Renal pelvis (tissue), 12 donors: ENCODE measurements at places on chromosomes 4 and X. TPM values are rescaled to one million over a fixed set of nuclear protein-coding genes. Genes with fewer than 3 reads are reported as not detected.

Gene AFM
- polyA plus RNA-seq = 14.8 TPM

DNA sequence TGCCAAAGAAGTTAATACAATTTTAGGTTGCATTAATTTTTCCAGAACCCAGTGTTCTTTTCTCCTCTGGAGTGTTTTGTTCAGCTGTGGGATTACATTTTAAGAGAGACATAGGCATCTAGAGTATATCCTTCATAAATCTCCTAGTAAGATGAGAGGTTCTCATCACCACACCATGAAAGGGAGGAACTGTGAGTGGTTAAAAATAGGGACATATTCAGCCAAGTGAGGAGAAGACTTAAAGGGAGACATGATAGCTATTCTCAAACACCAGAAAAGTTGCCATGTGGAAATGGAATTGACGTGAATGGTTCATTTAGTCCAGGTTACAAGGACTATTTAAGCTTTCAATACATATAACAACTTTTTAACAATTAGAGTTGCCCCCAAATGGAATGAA, 6.5 kb upstream of the MRPL1 start:
- no peak for DNase-seq

- DNase-seq = no peak
These were observed 4.3 kb downstream of the IL1RAPL1 start for GRCh38 chrX:28591542-28591941.

- no peak for DNase-seq
These were observed 26.9 kb downstream of the SLC2A9 start for GRCh38 chr4:9994246-9994847.

DNA sequence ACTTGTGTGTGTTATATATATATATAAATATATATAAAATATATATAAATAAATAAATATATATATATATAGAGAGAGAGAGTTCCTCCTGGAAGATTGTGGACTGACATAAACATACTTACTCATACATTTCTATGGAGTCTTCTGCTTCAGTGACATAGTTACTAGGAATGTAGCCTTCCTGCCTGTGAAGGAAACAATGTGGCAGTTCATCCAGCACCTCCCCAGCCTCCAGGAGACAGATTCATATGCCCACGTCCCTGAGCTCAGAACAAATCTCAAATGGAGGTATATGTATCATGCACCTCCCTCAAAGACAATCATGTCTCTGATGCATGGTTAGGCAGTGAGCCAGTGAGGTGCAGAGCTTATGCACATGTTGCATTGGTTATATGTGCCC, 11.4 kb upstream of the TIMM8A start:
- no peak for DNase-seq

DNA sequence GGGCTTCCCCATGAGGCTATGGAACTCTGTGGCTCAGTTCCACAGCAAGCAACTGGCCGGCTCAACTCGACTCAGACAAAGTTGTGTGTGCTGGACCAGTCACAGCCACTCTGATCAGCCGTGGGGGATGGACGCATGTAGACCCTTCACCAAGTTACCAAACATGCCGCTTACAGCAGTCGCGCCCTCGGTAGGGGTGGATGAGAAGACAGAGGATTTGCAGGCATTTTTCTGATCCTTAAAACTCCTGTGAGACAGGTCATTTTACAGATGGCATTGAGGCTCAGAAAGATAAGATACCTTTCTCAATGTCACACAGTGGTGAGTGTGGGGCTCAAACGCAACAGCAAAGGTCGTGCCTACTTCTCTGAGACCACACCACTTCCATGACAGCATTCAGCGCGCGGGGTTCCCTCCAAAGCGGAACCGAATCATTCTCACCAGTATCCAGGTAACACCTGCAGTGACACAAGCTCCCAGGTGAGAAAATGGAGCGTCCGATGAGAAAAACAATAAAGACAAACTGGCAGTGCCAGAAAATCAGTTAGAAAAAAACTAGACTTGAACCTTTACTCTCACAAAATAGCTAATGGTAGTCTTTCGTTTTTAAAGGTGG, 83.6 kb downstream of the RELL1 start:
- no peak for DNase-seq

DNA sequence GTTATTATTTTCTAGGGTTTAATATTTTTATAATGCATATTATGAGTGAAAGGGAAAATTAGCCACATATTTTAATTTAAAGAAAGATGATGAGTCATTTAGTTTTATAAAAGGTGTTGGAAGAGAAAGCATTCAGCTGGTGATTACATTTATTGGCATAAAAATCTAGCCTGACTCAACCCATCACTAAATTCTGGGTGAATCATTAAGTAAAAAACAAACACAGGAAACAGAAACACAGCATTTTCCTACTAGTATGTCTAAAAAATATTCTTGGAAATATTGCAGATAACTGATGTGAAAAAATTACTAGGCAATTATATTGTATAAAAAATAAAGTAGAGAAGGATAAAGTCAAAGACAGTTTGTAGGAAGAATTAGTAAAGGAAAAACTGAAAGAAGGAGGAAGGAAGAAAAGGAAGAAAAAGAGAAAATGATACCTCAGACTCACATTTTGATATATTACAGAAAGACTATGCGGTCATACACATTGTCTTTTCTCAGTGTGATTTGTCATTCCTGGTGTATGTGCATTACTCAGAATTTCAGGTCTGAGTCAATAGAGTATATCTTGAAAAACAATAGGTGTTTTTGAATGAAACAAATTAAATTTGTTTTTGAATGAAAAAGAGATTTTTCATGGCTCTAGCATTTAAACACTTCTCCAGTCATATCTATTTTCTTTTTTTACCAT, 48.0 kb upstream of the SPOCK3 start:
- no peak for DNase-seq

DNA sequence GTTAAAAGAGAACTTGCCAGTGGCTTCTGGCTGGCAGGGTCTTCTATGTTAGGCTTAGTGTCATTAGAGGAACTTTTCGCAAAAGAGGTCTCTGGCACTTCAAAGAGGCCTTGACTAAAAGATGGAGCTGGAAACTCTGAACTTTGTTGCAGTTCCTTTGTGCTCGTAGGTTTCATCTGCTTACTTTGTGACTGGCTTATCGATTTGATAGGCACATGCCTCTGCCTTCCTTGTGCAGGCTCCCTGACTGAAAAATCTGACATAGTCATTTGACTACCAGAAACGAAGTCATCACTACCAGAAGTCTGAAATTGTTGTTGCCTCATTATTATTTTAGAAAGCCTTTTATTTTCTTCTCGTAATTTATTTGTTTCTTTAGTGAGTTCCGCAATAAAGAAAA, 93.9 kb upstream of the IL13RA1 start:
- DNase-seq = no peak

Gene CFP
- 2.6 TPM for polyA plus RNA-seq

Gene CORIN
- 5.6 TPM for polyA plus RNA-seq

- DNase-seq = peak; percentile 45
These were observed 103.5 kb downstream of the LDB2 start for GRCh38 chr4:16794816-16795445.

DNA sequence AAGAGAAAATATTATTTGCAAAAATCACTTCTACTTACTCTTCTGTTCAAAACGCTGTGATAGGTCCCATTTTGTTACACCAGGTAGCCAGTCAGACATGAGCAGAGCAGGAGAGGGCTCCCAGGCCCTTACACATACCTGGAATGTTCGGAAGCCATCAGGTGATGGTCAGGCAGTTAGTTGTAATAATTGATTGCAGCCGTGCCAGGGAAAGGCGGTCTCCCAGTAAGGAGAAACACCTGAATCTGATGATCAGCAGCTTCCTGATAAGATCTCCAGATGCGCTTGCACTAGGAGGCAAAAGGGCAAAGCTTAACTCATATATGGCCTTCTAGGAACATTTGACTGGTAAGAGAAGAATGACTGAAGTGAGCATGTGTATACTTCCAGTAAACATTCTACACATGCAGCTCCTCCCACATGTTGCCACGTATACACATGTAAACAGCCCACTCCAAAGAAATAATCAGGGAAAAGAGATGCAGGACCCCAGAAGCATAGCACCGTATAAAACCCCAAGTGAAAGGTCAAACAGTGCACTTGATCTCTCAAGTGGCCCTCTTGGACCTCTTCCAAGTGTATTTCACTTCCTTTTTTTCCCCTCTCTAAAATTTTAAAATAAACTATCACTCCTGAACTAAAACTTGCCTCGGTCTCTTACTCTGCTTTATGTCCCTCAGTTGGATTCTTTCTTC, 1338.0 kb downstream of the FSTL5 start:
- DNase-seq = no peak

- no peak for DNase-seq
These were observed 8.8 kb upstream of the BEX3 start for GRCh38 chrX:103367502-103367901.

Gene POF1B
- 0.44 TPM for polyA plus RNA-seq

Gene MAML3
- 17.6 TPM for polyA plus RNA-seq

Gene DUSP9
- 62.2 TPM for polyA plus RNA-seq

- peak; percentile 14 for DNase-seq
These were observed 480 bp downstream of the USP46 start for GRCh38 chr4:52658641-52659000.

DNA sequence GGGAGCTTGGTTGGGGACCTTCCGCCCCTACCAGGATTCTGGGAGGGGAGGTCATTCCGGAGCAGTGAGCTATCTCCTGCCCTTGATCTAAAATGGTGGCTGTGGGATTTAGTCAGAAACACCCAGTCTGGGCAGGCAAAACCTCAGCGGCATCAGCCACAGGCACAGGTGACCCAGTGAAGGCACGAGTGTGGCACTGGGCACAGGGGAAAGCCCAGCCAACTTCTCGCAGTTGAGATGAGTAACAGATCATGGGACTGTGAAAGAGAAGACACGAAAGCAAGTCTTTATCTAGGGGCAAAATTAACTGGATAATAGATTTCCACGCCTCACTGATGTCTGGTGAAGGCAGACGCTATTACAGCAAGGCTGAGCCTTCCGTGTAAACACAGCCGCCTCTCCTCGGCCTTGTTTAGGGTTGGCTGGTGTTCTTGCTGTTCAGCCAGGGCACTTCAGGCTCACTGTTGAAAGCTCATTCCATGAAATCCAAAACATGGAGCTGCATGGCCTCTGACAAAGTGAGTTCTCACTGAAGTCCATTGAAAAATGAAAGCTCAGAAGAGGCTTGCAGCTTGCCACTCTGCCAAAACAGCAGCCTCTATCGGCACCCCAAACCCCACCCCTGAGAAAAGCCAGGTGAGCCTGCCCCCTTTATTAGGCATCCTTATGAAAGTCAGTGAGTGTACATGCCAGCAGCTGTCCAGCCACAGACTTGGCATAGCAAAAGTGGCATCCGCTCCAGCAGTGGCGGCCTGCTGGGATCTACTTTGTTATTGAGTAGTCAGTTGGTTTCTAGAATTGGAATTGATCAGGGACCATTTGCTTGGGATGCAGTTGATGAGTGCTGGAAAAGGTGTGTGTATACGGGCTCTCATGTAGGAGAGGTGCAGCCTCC, 102.3 kb upstream of the MTM1 start:
- no peak for DNase-seq

Gene PCYT1B
- 3.2 TPM for polyA plus RNA-seq

Gene SYNPO2
- 12.9 TPM for polyA plus RNA-seq

Gene PRSS12
- polyA plus RNA-seq = 7.7 TPM

Gene KDM6A
- polyA plus RNA-seq = 56.1 TPM

DNA sequence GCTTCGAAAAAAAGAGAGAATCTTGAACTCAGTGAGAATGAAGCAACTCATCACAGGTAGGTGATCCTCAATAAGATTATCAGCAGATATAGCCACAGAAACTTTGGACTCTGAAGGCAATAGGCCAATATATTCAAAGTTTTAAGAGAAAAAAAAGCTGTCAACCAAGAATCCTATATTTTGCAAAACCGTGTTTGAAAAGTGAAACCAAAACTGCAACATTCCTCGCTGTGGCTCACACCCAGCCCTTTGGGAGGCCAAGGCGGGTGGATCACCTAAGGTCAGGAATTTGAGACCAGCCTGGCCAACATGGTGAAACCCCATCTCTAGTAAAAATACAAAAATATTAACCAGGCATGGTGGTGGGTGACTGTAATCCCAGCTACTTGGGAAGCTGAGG, 22.8 kb downstream of the MAD2L1 start:
- DNase-seq = no peak

DNA sequence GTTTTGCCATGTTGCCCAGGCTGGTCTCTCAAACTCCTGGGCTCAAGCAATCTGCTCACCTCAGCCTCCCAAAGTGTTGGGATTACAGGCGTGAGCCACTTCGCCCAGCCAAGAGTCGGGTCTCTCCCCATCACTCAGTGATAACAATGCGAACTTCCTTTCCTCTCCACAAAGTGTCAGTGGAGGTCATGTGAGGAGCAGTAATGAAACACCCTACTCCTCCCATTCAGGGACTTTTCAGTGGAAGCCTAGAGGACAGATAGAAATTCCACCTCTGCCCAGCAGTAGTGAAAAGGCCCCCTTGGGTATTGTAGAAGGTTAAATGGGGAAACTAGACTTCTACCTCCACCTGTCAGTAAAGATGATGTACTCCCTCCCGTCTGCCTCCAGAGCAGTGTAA, 141.9 kb upstream of the STK26 start:
- no peak for DNase-seq

GRCh38 chr4:35970366-35970960, 273.9 kb downstream of the ARAP2 start:
- no peak for DNase-seq

GRCh38 chr4:25654971-25655963, at the start of gene SLC34A2:
TSS of gene SLC34A2 (plus strand) at chr4:25655851. CDS start at chr4:25662501, 6,650 bp downstream.
- peak; percentile 49 for DNase-seq

- no peak for DNase-seq
These were observed 26.7 kb upstream of the TBC1D19 start for GRCh38 chr4:26557164-26557563.

DNA sequence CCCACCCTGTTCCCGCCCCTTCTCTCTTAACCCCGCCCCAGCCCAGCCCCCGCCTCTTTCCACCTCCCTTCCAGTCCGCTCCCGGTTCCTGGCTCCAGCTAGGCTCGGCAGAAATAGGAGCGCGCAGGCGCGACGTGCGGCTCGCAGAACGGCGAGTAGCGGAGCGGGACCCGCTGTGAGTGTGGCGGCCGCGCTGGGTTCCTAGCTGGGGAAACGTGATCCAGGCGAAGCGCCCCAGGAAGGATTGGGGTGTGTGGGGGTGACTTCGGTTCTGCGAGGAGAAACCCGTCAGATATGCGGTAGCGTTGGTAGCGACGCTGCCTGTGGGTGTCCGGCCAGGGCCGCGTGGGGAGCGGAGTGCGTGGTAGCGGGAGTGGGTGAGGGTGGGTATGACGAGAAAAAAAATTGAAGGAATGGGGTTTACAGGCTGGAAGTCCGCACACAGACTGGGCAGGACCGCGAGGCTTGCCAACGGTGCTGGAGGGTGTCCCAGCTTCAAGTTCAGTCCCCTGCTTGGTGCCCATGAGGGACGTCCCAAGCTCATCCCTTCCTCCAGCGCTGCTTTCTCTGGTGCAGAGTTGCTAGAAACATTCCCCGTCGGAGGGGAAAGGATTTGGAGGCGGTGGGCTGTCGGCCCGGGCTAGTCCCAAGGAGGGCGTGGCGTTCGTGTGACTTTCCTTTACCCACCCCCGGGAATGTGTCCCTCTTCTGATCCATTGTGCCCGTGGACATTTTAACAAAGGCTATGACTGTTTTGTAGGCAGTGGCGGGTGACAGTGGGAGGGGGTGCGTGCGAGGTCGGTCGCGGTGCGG, at the start of gene PRRG1:
Gene PRRG1, plus strand, starts transcription at position 144 of the 813 bp plus-strand sequence. CDS start 56,886 bp downstream, outside the sequence.
- peak; percentile 73 for DNase-seq

Gene SH2D1A
- 0.10 TPM for polyA plus RNA-seq

DNA sequence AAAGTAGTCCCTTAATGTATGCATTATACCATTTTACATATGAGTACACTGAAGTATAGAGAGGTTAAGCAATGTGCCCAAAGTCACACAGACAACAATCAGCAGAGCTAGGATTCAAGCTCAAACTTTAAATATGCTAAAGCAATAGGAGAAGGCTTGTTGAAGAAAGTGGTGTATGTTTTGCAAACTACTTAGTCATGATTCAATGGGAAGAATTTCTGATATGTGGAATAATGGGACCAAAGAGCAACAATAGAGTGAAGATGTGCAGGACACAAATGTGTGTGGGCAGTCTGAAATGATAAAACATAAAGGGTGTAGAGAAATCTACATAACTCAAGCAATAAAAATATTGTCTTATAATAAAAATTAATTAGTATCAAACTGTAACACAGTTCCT, 109.0 kb upstream of the ARSJ start:
- no peak for DNase-seq
